Lower lobe of right lung (tissue), 2 donors: ENCODE measurements at places on chromosomes 3 and 15.

GRCh38 chr3:136750897-136751315, 1.3 kb downstream of the STAG1 start:
- no peak for DNase-seq

DNA sequence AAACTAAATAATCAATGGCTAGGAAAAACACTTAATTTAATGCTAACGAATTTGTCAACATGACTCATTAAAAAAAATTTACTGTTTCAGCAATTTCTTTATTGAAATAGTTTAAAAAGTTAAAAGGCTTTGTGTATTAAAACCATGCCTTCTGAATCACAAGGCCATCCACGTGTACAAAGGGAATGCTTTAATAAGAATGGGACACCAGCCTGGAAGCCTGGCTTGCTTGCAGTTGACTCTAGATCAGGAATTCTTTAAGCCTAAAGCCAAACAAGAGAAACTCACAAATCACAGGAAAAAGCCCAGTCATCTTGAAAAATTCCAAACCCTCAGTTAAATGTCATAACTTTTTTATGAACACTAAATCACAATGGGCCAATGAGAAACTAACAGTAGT, 137.6 kb downstream of the PEAK1 start:
- DNase-seq: no peak

GRCh38 chr3:42302924-42303634, 37.1 kb upstream of the CCK start:
- DNase-seq: no peak

GRCh38 chr15:66713843-66714508, 11.9 kb downstream of the SMAD6 start:
- DNase-seq: no peak

- no peak for DNase-seq
Measured at GRCh38 chr15:77609558-77609957, 23.2 kb downstream of the LINGO1 start.

DNA sequence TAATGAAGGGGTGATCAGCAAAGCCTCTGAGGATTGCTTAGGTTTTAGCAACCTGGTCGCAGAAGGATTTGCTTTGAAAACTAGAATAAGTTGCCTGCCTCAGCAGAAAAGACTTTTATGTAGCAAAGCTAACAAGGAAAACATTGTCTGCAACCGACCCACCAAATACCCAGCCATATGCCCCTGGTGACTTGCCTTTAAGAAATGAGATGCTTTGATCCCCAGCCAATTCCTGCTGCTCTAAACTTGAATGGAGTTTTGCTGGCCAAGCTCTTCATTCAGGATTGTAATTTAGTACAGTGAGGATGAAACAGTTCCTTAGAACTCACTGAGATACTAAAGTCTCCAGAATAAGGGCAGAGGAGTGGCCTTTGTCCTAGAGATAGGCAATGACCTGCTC, 139.8 kb upstream of the PROK2 start:
- DNase-seq: no peak

DNA sequence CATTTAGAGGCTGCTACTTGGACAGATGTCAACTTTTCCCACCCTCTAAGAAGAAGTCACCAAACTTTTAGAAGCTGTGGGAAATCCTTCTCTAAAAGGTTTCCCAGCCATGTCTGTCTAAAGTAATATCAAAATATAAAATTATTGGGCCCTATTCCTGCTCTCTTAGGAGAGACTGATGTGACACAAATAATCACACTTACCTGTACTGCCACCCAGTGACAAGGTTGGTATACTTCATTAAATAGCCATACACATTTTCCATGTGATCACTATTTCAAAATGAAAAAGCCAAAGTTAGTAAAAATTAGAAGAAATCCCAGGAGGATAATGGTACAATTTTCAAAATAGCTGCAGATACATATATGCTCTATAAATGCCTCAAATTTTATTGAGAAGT, 12.6 kb downstream of the OSBPL11 start:
- DNase-seq: no peak

- no peak for DNase-seq
Measured at GRCh38 chr3:44827196-44827595, 34.5 kb upstream of the TMEM42 start.

GRCh38 chr3:119898478-119899191, 116.7 kb downstream of the NR1I2 start:
- DNase-seq: no peak

GRCh38 chr3:115855911-115856310, 232.6 kb downstream of the GAP43 start:
- DNase-seq: no peak

DNA sequence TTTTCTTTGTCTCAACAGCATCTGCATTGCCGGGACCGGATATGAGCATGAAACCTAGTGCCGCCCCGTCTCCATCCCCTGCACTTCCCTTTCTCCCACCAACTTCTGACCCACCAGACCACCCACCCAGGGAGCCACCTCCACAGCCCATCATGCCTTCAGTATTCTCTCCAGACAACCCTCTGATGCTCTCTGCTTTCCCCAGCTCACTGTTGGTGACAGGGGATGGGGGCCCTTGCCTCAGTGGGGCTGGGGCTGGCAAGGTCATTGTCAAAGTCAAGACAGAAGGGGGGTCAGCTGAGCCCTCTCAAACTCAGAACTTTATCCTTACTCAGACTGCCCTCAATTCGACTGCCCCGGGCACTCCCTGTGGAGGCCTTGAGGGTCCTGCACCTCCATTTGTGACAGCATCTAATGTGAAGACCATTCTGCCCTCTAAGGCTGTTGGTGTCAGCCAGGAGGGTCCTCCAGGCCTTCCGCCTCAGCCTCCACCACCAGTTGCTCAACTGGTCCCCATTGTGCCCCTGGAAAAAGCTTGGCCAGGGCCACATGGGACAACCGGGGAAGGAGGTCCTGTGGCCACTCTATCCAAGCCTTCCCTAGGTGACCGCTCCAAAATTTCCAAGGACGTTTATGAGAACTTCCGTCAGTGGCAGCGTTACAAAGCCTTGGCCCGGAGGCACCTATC, 5.0 kb downstream of the NUTM1 start:
- DNase-seq: no peak

DNA sequence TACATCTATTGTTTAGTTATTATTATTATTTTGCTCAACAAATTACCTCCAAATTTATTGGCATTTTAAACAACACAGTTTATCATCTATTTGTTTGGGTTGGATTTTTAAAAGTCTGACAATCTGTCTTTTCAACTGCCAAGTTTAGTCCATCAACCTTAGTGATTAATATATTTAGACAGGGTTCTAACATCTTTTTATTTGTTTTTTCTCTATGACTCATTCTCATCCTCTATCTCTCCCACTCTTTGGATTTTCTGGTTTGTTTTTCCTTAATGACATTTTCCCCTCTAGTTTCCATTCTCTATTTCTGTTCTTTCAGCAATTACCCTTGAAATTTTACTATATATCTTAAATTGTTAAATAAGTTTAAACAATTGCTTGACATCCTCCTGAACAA, 41.9 kb downstream of the EMC4 start:
- no peak for DNase-seq

GRCh38 chr3:38371541-38372213, 25.1 kb downstream of the XYLB start:
- no peak for DNase-seq

DNA sequence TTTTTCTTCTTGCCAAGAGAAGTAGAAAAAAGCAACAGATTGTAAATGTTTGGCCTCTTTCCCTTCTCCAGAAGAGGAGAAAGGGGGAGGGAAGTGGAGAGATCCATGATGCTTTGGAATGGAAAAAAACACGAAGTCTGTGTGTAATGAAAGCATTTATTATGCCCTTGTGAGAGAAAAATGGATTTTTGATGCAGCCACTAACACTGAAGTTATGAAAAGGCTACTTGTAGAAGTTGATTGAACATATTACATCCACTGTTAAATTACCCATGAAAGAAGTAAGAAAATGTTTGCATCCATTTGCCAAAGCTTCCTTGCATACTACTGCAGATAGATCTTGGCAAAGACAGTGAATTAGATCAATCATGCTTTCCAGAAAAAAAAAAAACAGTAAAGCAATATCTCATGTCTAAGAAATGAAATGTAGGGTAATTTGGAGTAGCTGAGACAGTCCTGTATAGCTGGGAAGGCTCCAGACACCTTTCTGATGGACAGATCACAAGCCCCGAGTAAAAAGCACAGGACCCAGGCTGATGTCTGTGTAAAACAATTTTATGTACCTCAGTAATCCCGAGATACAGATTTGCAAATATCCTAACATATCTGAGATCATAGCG, 295.5 kb downstream of the PLOD2 start:
- DNase-seq: no peak

DNA sequence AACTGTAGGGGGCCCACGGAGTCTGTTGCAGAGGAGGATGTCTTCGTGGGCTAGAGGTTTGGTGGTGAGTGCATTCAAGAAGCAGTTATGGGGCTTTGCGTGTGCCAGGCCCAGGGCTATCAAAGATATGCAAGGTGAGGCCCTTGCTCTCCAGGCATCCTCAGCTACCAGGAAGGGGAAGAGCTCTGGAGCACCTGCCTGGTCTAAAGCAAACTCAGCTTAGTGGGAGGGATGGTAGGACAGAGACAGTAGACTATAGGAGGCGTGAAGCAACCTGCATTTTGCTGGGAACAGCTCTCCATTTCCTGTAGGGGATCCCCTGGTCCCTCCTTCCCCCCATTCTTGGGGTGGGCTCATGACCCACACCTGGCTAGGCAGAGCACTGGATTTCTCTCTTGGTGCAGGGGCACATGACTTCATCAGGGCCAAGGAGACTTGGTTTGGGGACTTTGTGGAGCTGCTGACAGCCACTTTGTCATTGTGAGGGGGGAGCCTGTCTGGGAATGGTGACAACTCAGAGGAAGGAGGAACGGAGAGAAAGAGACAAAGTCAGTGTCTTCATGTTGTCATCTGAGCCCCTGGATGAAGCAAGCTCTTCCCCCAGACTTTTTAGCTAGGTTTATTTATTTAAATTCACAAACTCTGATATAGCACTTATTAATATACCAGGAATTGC, 8.6 kb upstream of the EEFSEC start:
- no peak for DNase-seq

- DNase-seq: no peak
Measured at GRCh38 chr3:72692990-72693389, 155.3 kb downstream of the SHQ1 start.

DNA sequence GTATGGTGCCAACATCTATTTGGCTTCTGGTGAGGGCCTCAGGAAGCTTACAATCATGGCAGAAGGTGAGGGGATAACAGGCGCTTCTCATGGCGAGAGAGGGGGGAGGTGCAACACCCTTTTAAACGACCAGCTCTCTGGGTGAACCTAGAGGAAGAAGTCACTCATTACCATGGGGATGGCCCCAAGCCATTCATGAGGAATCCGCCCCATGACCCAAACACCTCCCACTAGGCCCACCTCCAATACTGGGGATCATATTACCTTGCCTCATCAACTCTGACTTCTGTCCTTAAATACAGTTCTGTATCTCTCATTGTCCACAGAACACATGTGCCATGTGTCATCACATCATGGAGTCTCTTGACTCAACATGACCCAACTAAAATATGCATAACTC, 37.5 kb upstream of the CLRN1 start:
- DNase-seq: no peak

- DNase-seq: peak; percentile 61
Measured at GRCh38 chr15:59371458-59372351, 966 bp downstream of the MYO1E start.

DNA sequence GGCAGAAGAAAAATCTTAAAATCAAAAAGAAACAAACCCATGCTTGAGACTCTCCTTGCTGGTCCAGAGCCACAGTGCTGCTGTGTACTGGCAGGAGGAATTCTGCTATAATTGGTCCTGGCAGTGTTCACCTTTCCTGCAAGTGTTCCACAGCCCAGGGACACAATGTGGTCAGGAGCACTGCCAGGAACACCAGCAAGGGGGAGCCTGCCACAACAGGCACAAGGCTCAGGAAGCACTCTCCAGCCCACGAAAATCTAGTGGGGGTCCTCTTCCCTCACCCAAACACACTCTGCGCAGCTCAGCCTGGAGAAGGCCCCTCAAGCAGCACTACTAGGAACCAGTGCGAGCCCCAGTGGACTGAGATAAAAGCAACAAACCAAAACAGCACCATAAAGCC, 92.9 kb downstream of the UBE3A start:
- no peak for DNase-seq

- DNase-seq: no peak
Measured at GRCh38 chr3:144032531-144033239, 61.1 kb downstream of the DIPK2A start.

DNA sequence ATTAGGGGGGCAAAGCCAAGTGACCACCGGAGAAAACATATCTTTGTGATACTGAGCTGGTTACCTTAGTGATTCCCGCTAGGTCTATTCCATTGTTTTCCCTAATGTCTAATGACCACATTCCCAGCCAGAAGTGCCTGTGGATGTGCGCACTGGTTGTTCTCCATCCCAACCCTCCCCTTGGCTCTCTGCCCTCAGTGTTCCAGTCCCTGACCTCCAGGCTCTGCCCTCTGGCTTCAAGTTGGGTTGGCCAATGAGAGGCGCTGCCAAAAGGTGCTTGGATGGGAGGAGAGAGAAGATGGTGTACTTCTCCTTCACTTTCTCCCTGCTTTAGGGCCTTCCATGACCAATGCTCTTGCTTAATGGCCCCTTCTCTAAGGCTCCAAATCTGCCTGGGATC, 2.4 kb downstream of the COLQ start:
- no peak for DNase-seq

- no peak for DNase-seq
Measured at GRCh38 chr3:195889870-195890295, 18.5 kb downstream of the TNK2 start.

DNA sequence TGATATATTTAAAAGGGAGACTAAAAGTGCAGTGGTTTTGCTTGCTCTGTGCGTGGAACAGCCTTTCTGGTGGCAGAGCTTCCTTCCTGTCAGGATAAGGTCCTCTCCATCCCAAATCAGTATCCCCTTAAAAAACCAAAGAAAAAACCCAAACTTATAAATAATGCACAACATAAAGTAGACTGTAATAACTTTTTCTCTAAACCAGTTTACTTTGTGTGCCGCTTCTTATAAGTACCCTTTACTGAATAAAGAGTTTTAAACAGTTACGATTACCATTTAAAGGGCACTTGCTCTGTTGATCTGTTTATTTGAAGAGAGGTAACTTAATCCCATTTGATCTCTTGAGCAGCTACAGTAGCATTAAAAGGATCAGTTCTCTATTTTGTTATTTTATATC, 2.5 kb downstream of the PIK3CA start:
- no peak for DNase-seq

GRCh38 chr3:42290966-42291714, 25.2 kb upstream of the CCK start:
- no peak for DNase-seq
